NCI-H187 treated with DMSO at 0.1 percent for 48 hours (cell line): ENCODE measurements at places on chromosomes 4 and X.

DNA sequence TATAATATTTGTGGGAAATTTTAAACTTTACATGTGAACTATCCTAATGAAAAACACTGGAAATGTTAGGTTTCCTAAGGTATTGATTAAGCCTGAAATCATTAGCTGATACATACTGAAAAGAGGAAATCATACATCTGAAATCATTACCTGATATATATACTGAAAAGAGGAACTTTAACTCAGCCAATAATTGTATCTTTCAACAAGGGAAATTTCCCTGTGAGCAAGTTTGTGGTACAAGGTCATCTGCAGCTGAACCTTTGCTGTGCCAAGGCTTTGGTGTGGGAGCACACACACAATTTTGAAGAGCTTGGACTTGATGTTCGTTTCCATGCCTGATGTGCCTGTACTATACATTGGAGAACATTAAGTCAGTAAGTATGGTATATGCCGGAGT lies 131.9 kb upstream of the USP9X start:
- no peak for DNase-seq

DNA sequence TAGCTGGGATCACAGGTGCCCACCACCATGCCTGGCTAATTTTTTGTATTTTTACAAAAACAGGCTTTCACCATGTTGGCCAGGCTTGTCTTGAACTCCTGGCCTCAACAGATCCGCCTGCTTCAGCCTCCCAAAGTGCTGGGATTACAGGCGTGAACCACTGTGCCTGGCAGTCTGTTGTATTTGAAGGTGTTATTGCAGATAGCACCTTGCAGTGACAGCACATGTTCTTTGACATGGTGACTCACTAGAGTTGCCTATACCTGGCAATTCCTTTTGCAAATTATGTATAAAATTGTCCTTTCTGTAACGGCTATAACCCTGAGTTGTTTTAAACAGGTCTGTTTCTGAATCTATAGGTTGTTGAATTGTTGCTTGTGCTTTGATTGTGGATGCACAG lies 7.9 kb downstream of the OGT start:
- DNase-seq: no peak

DNA sequence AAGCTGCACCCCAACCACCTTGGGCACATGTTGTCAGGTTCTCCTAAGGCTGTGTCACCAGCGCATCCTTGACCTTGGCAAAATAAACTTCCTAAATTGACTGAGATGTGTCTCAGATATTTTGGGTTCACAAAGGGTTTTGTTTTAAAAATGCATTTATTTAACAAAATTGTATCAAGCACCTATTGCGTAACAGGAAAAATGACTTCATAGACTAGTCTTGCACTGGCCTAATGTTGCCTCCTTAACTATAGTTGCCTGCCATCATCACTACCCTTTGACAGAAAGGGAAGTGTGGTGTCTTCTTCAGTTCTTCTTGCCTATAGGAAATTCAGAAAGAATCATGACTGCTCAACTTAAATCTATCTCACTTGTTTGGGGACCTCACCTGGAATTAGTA lies 374.2 kb downstream of the SH2D1A start:
- DNase-seq: no peak

DNA sequence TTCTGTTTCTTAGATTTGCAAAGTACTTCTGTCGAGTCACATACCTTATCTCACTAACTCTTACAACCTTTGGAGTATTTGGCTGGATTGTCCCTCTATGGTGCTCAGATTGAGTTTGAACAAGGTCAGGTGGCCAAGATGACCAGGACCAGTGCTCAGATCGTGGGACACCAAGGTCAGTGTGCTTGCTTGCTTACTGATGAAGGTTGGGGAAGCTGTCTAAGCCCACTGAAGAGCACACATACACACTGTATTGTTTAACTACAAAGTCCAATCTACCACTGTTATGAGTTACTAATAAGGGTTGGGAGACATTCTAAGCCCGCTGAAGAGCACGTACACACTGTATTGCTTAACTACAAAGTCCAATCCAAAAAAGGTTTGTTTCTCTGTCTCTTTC lies 53.7 kb downstream of the TAB3 start:
- no peak for DNase-seq

GRCh38 chrX:29662759-29663503 lies 552.4 kb upstream of the MAGEB2 start:
- DNase-seq: no peak

DNA sequence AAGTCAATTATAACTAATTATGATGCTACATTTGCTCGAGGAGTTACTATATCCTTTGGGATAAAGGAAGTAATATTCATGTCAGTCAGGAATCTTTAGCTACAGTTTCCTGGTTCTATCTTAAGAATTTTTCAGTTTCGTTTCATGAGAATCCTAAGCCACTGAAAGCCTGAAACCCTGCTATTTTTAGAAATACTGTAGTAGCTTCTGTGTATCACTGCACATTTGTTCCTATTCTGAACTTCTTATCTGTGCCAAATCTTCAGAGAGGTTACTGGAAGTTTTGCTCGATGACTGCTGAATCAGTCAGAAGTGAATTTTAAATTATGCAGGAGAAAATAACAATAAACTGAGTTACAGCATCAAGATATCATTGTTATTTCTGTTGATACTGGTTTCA lies 249.2 kb downstream of the TENM3 start:
- DNase-seq: no peak

GRCh38 chr4:88240297-88240714 lies 44.1 kb downstream of the PPM1K start:
- DNase-seq: no peak

DNA sequence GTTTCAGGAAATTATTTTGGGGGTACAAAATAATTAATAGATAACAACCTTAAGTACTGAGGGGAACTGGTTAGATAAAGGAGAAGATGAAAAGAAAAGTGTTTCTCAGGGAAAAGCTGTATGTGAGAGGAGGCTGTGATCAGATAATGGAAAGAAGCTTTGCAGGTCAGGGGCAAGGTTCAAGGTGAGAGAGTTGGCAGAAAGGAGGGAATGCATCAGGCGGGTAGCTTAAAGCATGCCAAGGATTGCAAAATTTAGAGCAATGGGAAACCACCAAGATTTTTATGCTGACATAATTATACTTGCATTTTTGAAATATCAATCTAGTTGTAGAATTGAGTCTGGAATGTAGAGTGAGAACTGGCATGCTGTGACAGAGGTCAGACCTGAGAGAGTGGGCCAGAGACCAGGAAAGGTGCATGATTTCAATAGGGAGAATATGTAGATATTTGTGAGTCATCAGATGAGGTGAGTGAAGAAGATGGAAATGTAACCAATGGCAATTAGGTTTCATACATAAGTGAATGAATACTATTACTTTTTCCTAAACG lies 508.7 kb downstream of the TRIML1 start:
- DNase-seq: no peak

GRCh38 chrX:134603806-134604700 lies 54.2 kb downstream of the PLAC1 start:
- no peak for DNase-seq

DNA sequence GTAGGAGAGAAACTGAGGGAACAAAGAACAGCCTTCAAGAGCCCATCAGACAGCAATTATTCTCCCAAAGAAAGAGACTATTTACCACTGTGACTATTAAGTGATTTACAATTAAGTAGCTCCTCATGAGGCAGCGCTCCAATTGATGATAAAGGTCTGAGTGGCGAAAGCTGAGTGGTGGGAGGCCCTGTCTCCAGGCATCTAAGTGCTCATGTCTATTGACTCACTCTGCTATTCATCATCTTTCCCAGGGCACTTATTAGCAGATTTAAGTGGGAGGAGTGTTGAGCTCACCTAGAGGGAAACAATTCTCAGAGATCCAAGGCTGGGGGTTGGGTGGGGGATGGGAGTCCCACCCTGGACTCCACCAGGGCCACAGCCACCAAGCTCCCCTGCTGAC lies 23.3 kb downstream of the AMER1 start:
- DNase-seq: no peak

- no peak for DNase-seq
Observed at GRCh38 chrX:16311671-16312070, 144.4 kb downstream of the MAGEB17 start.

DNA sequence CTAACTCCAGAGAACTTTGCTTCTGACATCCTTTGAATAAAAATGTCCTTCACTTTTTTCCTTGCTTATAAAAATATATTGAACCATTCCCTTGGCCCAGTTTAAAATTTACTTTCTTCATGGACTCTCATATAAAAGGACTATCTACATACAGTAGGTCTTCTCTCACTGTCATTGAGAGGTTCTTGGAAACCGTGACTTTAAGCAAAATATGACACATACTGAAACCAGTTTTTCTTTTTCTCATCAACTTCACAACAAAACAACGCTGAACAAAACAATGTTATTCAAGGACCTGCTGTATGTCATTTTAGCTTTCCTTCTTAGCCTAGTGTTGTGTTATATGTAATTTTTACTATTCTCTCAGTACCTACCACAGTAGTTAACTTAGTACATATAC lies 496.8 kb downstream of the CENPC start:
- no peak for DNase-seq

DNA sequence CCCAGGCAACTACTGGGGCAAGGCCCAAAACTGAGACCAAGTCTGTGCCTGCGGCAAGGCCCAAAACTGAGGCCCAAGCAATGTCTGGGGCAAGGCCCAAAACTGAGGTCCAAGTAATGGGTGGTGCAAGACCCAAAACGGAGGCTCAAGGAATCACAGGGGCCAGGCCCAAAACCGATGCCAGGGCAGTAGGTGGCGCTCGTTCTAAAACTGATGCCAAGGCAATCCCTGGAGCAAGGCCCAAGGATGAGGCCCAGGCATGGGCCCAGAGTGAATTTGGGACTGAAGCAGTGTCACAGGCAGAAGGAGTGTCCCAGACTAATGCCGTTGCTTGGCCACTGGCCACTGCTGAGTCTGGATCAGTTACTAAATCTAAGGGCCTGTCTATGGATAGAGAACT lies 2.7 kb downstream of the GPRASP2 start:
- no peak for DNase-seq

DNA sequence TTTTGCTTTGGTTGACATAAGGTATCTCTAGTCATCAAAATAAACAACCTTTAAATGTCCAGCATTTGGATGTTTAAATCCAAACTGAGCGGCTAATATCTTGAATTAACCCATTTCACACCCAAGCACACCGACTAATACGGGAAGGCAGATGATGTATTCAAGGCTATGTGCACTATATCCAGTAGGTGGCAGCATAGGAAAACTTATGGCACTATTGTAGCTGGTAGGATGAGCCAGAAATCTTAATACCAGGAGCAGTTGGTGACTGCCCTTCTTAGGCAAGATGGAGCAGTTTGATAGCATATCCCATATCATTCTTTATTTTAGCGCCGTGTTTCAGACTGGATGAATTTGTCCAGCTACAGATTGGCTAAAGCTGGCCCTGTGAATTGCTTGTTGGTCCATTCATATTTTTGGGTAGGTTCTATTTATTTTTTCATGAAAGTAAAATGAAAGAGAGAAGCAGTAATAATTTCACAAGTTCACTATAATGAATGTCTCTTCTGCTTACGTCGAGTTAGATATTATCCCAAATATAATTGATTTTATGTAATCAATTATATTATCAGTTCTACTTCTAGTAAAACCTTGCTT lies 24.4 kb downstream of the UCHL1 start:
- peak; percentile 86 for DNase-seq

- DNase-seq: no peak
Observed at GRCh38 chr4:57548856-57549255, 438.7 kb upstream of the IGFBP7 start.

GRCh38 chr4:164648849-164649212 lies 105.1 kb upstream of the SMIM31 start:
- no peak for DNase-seq

DNA sequence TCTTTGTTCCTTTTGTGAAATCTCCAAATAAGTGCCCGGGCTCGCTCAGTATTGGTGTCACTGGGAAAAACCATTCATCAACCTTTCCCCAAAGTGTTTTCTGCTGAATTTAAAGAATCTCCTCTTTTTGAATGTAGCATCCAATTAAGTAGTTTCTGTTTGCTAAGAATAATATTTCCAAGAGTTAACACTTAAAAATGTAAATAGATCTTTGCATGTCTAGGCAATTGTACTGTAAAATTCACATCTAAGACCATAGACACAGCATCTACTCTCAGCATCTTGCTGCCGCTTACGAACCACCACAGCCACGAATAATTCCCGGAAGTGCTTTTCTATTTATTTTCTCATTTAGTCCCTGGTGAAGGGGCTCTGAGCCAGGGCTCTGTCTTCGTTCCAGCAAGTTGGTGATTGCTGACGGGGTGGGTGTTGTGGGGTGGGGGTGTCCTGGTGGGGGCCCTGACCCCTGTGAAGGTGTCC lies 1.4 kb downstream of the NSG1 start:
- DNase-seq: no peak

GRCh38 chrX:136546371-136546781 lies 14.4 kb downstream of the VGLL1 start:
- DNase-seq: no peak

DNA sequence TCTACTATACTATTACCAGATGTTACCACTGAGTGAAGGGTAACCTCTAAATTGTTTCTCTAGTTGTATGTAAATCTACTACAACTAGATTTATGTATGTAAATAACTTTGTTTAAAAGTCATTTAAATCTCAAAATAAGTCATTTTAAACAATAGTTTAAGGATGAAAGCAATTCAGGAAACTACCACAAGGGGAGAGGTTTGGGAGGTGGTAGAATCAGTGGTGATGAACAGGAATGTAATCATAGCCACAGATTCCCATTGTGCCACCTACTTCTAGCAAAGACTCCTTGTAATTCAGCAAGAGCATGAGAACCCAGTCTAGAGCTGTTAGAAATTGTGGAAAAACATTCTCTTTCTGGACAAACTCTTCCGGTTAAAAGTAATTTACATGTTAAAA lies 234.6 kb downstream of the SLC7A11 start:
- DNase-seq: no peak

DNA sequence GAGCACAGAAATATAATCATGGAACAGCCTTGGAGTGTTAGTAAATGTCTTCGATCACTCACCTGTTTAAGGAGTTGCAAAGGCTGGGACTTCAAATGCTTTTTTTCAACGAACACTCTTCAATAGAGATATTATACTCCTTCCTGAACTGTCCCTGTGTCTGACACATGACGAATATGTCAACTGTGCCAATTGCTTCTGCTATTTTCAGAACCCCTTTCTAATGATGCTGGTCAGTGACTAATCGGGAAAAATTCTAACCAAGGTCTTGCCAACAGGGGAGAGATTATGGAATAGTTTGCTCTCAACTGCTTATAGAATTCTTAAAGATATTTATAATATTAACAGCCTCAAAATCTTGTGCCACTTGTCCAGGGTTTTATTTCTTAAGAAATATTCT lies 8.5 kb upstream of the KLHL34 start:
- no peak for DNase-seq

GRCh38 chrX:111041018-111041462 lies 55.0 kb upstream of the PAK3 start:
- DNase-seq: no peak

- no peak for DNase-seq
Observed at GRCh38 chr4:122777846-122778673, 45.6 kb downstream of the BBS12 start.

- DNase-seq: no peak
Observed at GRCh38 chr4:161657616-161658015, 506.2 kb downstream of the FSTL5 start.

DNA sequence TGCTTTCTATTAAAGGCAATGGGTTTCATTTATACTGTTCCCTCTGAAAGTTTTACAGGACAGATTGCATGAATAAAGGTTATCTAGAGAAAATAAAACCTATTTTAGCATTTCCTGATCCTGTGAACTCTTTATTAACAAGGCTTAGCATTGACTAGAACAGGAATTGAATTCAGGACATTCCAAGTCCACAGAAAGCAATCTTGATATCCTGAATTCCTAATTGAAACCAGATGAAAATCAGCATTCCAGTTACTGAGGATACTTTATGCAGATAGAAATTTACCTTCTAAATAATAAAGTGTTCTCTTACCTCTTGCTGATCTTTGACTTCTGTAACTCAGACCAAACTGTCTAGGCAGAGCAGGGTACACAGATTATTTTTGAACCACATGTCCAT lies 151.4 kb downstream of the ZNF518B start:
- DNase-seq: no peak
